Myocyte (in vitro differentiated cells): ENCODE measurements at places on chromosomes 2 and 18. TPM values are rescaled to one million over a fixed set of nuclear protein-coding genes. Genes with fewer than 3 reads are reported as not detected.

Gene CAPN14
- 0.05 TPM in 1 of 2 replicates, not detected in the other for total RNA-seq

Gene CCBE1
- 5.6 and 8.6 TPM in 2 replicates for total RNA-seq

Gene ESCO1
- 20.4 and 23.9 TPM in 2 replicates for total RNA-seq

Gene TUBB8B
- total RNA-seq, result not detected in 2 replicates

Gene FMNL2
- 6.9 and 7.0 TPM in 2 replicates for total RNA-seq

Gene KIF5C
- total RNA-seq, result 0.03 and 0.16 TPM in 2 replicates

Gene RASGRP3
- total RNA-seq, result 5.2 and 7.8 TPM in 2 replicates

Gene NFATC1
- total RNA-seq, result 4.4 and 8.7 TPM in 2 replicates

Gene CNTNAP5
- not detected in 2 replicates for total RNA-seq

Gene GKN1
- not detected in 2 replicates for total RNA-seq

Gene DNAJC5G
- total RNA-seq, result not detected in 2 replicates

Gene ALK
- 0.27 TPM in 1 of 2 replicates, not detected in the other for total RNA-seq

Gene PSMD1
- total RNA-seq, result 157 and 159 TPM in 2 replicates

Gene ICOS
- not detected in 2 replicates for total RNA-seq

Gene KCNG2
- total RNA-seq, result 0.08 and 0.42 TPM in 2 replicates

- no peak for DNase-seq
These were observed 14.5 kb upstream of the NXPH2 start for GRCh38 chr2:138794724-138795123.

- peak; percentile 41 for DNase-seq
These were observed at the start of gene NCK2 for GRCh38 chr2:105744909-105745853. TSS of gene NCK2 (plus strand) at chr2:105744912. CDS start at chr2:105855064, 110,152 bp downstream.

- DNase-seq, result no peak
These were observed 216.8 kb downstream of the UBE2E3 start for GRCh38 chr2:181197140-181197760.

- DNase-seq, result peak; percentile 26
These were observed 215.4 kb upstream of the HNRNPA3 start for GRCh38 chr2:176997074-176997791.

DNA sequence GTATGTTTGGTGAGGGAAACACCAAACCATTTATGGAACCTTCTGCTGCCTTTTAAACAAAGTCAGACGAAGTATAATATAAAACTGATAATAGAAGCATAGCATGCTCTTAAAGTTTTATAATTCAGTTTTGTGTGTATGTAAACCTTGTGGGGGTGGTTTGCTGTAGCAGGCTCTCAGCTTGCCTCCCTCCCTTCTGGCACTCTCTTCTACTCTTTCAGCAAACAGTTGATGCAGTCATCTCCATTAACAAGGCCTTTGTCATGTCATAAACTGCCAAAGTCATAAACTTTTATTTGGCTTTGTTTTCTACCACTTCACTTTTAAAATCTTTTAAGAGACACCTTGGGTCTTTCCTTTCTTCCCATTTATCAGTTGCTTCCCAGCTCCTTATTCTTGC, 448.2 kb upstream of the SETBP1 start:
- DNase-seq, result no peak

GRCh38 chr2:210562091-210562490, 5.7 kb downstream of the CPS1 start:
- DNase-seq, result no peak

- no peak for DNase-seq
These were observed 210.7 kb downstream of the VAPA start for GRCh38 chr18:10124557-10124956.

DNA sequence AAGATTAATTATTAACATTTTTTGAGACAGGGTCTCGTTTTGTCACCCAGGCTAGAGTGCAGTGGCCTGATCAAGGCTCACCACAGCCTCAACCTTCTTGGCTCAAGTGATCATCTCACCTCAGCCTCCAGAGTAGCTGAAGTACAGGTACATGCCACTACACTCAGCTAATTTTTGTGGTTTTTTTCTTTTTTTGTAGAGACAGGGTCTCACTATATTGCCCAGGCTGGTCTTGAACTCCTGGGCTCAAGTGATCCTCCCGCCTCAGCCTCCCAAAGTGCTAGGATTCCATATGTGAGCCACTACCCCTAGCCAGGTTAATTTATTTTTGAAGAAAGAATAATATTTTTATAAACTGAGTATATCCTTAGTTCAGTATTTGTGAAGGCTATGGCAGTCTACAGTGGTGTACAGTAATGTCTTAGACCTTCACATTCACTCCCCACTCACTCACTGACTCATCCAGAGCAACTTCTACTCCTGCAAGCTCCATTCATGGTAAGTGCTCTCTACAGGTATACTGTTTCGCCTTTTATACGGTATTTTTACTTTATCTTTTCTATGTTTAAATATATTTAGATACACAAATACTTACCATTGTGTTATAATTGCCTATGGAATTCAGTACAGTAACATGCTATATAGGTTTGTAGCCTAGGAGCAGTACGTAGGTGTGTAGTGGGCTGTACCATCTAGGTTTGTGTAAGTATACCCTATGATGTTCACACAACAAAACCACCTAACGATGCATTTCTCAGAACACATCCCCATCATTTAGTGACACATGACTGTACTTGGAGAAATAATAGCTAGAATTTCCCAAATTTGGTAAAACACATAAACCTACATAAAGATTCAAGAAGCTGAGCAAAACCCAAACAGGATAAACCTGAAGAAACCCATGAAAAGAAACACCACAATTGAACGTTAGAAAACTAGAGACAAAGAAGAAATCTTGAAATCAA, 38.6 kb downstream of the MGAT4A start:
- no peak for DNase-seq

DNA sequence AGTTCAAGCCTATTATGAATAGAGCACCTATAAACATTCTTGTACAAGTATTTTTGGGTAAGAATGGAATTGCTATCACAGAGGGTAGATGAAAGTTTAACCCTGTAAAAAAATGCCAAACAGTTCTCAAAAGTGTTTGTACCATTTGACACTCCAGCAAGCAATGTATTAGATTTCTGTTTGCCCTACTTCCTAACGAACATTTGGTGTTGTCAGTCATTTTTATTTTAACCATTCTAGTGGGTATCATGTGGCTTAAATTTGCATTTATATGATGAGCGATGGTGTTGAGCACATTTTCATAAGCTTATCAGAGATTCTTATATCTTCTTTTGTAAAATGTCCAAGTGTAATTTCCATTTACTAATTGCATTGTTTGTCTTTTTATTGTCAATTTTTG, 608.2 kb upstream of the ACVR2A start:
- DNase-seq, result peak; percentile 39

DNA sequence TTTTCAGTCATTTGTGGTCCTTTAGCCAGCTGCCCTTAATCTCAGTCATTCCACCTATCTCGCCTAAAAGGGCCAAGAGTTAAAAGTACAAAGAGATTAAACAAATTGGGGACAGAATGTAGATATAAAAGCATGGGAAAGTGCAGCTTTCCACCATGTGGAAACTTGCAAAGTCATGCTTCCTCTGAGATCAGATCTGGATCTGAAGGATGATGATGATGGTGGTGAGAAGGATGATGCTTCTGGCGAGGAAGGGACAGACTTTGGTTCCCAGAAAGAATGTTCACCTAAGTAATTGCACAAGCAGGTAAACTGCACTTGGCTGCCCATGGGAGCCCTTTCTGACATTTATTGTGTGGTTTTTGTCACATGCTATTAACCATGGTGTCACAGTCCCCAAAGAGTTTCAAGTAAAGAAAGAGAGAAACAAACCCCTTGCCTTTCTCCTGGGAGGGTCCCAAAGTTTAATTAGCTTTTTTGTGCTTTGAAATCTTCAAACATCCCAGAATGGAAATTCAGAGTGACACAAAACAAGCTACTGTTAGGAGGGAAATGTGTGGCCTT, 34.7 kb downstream of the KLF7 start:
- DNase-seq, result no peak

GRCh38 chr2:168583064-168583709, 127.1 kb downstream of the CERS6 start:
- peak; percentile 32 for DNase-seq

DNA sequence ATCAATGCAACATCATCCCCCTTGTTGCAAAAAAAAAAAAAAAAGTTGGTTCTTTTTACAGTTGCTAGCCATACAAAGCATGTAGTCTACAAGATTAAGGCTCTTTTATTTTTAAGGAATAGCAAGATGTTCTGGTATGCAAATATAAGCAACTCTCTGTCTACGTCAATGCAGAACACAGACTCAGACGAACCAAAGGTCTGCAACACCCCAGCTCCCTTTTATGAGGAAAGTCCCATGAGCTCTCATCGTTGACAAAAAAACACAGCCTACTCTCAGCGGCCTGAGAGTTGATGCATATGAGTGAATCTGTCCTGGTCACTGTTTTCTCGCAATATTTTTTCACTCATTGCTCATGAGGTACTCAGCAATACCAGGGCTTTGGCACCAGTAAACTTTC, 112.9 kb downstream of the STK39 start:
- DNase-seq, result no peak

GRCh38 chr2:86661333-86661732, 37.7 kb upstream of the RNF103 start:
- DNase-seq, result no peak

GRCh38 chr2:217823626-217824025, 179.2 kb downstream of the TNS1 start:
- no peak for DNase-seq

- DNase-seq, result no peak
These were observed 338.5 kb downstream of the AKAIN1 start for GRCh38 chr18:4858379-4859127.

- DNase-seq, result no peak
These were observed 33.7 kb upstream of the GTF2A1L start for GRCh38 chr2:48583961-48584360.

GRCh38 chr2:212953170-212953920, 198.1 kb downstream of the IKZF2 start:
- no peak for DNase-seq

DNA sequence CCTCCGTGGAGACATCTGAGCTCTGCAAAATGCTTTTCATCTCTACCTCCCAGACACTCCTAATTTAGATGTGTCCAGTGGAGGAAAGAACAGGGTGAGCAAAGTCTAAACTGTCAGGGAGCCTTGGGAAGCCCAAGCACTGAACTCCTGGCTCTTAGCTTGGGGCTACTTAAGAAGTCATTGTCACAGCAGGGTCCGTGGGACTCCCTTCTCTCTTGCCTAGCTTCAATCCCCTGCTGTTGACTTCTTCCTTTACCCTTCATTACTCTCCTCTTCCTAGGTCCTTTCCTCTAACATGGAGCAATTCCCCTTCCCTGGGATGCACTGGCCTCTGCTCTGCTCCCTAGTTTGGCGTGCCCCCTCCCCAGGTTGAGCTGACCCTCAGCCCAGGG, 3.4 kb downstream of the OSR1 start:
- DNase-seq, result no peak

GRCh38 chr18:59787998-59788790, 91.0 kb upstream of the CCBE1 start:
- peak; percentile 87 for DNase-seq

DNA sequence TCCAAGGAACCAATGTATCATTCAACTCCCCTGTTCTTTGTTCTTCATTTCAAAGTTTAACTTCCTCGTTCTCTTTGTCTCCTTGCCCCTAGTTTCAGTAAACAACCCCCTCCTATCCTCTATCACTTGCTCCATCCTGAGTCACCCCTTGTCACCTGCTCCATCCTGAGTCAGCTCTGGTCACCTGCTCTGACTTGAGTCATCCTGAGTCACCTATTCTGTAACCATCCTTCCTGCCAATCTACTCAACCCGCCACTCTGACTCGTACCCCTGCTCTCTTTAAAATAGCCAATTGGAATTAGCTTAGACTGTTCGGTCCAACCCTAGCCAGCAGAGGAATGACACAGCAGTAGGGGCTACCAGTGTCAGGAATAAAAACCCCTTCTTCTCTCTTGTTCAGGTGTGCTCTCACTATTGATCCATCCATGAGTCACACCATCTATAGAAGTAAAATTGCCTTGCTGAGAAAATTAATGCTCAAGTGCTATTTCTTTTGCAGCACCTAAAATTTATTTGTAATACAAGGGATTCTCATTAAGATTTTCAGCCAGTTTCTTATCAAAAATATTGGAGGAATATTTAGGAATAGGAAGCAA, 326.8 kb downstream of the AKAIN1 start:
- DNase-seq, result no peak

- DNase-seq, result peak; percentile 21
These were observed 28.7 kb upstream of the SKOR2 start for GRCh38 chr18:47280121-47280520.

DNA sequence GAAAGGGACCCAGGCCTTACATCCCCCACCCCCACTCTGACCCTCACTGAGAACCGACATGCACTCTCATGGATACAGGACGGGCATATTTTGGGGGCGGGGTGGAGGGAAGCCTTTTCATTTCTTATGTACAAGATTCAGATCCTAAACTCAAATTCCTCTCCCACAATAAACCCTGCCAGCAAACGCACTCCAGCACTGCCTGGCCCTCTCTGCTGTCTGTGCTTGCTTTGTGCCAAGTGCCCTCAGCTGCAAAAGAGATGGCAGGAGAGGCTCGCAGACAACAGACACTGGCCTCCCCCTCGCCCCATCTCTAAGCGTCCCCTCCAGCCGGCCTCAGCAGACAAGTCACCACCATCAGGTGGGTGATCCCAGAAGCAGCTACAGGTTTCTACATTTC, 42.4 kb downstream of the FAM168B start:
- DNase-seq, result no peak

DNA sequence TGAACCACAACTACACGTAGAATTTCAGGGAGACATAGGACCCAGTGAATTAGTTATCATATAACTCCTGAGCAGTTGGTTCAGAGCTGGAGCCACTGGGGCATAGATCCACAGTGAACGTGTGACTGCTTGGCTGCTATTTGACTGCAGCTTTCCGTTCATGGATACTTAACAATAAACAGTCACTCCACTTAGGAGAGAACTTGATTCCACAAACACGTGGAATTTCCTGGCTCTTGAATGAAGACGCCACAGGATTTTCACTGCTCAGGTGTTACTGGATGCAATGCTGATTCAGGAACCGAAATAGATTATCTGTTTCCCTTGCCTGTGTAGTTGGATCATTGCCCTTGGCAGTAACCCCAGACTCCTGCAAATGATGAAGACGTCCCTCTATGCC, 679.1 kb upstream of the ZEB2 start:
- DNase-seq, result no peak

GRCh38 chr2:180012523-180012922, 5.4 kb upstream of the CWC22 start:
- no peak for DNase-seq

GRCh38 chr18:9741793-9742523, 33.9 kb downstream of the RAB31 start:
- DNase-seq, result peak; percentile 82

- no peak for DNase-seq
These were observed 269.7 kb upstream of the DCC start for GRCh38 chr18:52070291-52070756.
